ENCODE measurements at places on chromosomes 3 and 15. TPM values are rescaled to one million over a fixed set of nuclear protein-coding genes. Genes with fewer than 3 reads are reported as not detected.

C3orf20 gene
- total RNA-seq: under 0.01 TPM

SNTN gene
- total RNA-seq: not detected

DOCK3 gene
- 0.22 TPM for total RNA-seq

PYGO1 gene
- 6.1 TPM for total RNA-seq

CTXN2 gene
- total RNA-seq: not detected

LAMB2 gene
- total RNA-seq: 395 TPM

GOLGA8O gene
- 0.44 TPM for total RNA-seq

ITGA11 gene
- total RNA-seq: 57.8 TPM

SNX22 gene
- 0.14 TPM for total RNA-seq

TUSC7 gene
- total RNA-seq: not detected

SLC38A3 gene
- not detected for total RNA-seq

ADAMTS7 gene
- total RNA-seq: 7.7 TPM

CCR3 gene
- not detected for total RNA-seq

SEMA5B gene
- not detected for total RNA-seq

CLDN18 gene
- not detected for total RNA-seq

TRAT1 gene
- total RNA-seq: not detected

FAM81A gene
- total RNA-seq: not detected

GATA2 gene
- total RNA-seq: 2.0 TPM

KBTBD13 gene
- not detected for total RNA-seq

GCNT3 gene
- total RNA-seq: not detected

CHRM5 gene
- under 0.01 TPM for total RNA-seq

RASGRF1 gene
- 0.43 TPM for total RNA-seq

DNAJA4 gene
- 1.9 TPM for total RNA-seq

ATP2B2 gene
- total RNA-seq: not detected

EPHB3 gene
- total RNA-seq: 2.6 TPM

HRH1 gene
- total RNA-seq: 27.8 TPM

RTP4 gene
- total RNA-seq: 1.4 TPM

All from placental pericyte (primary cell).